C1 segment of cervical spinal cord (tissue), 14 donors: ENCODE measurements at places on chromosomes 2 and 18.

DNA sequence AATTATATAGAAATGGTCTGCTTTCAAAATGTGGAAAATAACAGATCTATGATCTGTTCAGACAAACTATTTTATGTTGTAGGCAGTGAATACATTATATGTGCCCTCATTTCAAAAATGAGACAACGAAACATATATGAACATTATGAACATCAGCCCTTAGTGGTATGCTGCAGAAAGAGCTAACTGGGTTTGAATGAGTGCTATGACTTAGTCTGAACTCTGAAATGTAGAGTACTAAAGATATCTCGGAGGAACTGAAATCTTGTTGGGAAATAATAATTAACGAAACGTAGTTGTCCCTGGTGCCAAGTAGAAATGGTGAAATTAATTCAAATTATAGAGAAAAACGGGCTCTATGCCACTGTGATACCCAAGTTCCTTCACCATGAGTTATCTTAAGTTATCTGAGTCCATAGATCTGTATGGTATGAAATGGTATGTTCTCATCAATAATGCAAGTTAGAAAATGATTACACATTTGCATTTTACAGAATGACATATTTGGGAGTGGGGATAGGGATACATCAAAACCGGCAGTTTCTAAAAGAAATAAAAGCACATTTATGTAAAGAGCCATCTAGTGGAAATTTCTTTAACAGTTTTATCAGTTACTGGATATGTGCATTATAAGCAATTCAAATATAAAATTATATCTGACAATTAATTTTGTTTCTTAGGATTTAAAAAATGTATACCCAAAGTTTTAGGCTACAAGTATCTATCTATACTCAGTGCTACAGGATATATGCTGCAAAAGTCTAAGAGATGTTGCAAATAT lies 26.7 kb downstream of the STARD6 start:
- no peak for DNase-seq

DNA sequence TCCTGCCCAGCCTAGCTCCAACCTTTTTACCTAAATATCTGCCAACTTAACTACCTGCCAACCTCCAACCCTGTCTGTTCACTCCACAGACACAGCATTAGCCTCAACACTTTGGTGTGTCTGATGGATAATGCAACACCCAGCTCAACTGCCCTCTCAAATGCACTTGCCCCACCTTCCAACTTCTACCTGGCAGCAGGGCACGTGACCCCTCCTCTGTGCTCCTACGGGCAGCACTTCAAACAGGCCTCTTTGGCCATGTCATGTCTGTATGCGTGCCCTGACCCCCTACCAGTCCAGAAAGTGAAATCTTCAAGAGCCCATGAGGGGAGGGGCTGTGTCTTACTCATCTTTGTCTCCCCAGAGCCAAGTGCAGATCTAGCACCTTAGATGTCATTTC lies 25.5 kb downstream of the RNF149 start:
- DNase-seq = no peak

- no peak for DNase-seq
Measured at GRCh38 chr18:58069721-58070292, 25.8 kb downstream of the NEDD4L start.

GRCh38 chr2:142714600-142714999 lies 162.9 kb upstream of the KYNU start:
- DNase-seq = no peak

DNA sequence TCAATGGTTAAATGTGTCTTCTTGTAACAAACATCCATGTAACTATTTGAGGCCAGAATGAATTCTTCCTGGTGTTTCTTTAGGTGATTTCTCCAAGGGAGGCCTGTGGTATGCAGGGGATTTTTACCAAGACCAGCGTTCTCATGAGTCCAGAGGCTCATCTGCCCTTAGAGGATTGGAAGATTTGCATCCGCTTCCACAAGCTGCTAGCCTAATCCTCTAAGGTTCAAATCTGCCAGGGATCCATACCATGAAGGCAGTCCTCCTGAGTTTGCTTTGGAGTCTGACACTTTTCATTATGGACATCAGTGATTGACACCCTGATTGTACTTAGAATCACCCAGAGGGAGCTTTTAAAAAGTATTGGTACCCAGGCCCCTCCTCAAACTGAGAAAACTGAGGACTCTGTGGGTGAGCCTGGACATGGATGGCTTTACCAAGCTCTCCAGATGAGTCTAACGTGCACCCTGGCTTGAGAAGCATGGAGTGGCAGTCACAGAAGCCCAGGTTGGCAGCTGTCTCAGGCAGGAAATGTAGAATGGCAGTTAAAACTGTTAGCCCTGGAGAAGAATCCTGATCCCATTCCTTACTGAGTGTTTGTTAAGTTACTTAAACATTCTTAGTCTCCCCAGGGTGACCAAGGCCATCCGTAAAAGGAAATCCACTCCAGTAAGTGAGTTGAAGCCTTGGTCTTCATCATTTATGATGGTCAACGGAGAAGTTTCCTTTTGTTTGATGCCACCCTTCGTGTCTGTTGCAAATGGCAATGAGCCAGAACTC lies 95.3 kb upstream of the RMDN2 start:
- no peak for DNase-seq

GRCh38 chr2:199830531-199830930 lies 20.5 kb downstream of the FTCDNL1 start:
- no peak for DNase-seq

- no peak for DNase-seq
Measured at GRCh38 chr2:127406454-127406853, 11.8 kb upstream of the PROC start.

DNA sequence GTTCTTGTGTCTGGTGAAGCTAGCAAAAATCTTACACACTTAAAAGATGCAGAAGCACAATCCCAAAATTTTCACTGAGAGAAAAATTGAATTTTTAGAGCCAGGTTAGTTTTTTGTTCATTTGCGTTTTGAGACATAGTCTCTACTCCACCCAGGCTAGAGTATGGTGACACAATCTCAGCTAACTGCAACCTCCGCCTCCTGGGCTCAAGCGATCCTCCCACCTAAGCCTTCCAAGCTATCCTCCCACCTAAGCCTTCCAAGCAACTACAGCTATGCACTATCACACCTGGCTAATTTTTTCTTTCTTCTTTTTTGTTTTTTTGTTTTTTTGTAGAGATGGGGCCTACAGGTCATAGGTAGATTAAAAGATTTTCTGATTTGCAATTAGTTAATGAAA lies 113.1 kb upstream of the RAB6C start:
- no peak for DNase-seq

GRCh38 chr2:196944570-196944969 lies 18.1 kb upstream of the PGAP1 start:
- DNase-seq = no peak

DNA sequence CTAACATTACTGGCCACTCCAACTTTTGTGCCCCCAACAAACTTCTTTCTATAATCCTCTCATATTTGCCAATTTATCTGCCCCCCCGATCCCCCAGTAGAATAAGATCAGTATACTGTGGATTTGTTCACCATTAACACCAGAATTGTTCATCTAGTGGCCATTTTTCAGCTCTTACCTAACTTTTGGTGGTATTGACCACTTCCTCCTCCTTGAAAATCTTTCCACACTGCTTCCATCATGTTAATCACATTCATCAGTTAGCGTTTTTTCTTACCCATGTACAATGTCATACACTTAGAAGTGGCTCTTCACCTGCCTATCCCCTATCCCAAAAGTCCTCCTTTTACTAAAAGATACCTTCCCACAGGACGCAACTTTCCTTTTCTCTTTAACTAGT lies 6.1 kb downstream of the IMPACT start:
- no peak for DNase-seq

GRCh38 chr18:7592305-7593071 lies 25.4 kb downstream of the PTPRM start:
- DNase-seq = no peak

- DNase-seq = no peak
Measured at GRCh38 chr2:41129988-41130387, 678.1 kb upstream of the SLC8A1 start.

- no peak for DNase-seq
Measured at GRCh38 chr18:10894501-10894900, 254.9 kb downstream of the PIEZO2 start.

- no peak for DNase-seq
Measured at GRCh38 chr2:170324640-170325046, 146.7 kb downstream of the MYO3B start.

DNA sequence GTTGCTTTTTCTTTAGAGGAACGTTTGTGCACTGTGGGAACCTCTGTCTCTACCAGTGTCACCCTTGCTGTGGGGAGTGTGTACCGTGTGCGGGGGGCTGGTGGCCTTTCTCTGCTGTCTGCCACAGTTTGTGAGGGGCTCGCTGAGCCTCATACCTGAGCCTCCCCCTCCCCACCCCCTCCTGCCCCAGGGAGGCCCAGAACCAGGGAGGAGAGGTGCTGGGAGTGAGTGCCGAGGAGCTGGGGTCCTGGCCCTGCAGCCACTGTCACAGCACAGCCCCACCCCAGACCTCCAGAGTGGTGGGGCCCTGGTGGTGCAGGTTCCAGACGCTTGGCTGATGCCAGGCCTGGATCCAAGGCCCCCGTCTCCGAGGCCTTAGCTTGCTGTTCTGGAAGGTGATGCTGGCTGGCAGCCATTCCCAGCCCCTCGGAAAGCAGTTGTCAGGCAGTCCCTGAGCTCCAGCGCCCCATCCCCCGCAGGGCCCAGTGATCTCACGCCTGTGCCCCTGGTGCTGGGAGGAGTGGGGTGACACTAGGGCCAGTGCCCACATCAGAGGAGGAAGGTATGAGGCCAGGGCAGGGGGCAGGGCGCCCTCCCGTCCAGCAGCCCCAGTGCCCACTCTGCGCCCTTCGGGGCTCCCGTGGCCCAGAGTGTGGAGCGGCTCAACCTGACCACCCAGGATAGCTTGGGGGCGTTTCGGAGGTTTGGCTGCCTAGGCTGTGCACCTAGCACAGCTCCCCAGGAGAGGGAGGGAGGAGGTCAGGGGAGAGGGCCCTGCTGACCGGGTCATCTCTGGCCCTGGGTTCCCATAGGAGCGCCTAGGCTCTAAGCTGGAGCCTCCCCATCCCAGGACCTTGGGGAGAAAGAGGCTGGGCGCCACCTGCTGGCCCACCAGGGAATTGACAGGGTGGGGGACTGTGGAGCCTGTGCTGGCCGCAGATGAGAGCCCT lies 53.0 kb upstream of the ALPP start:
- DNase-seq = peak; percentile 35

DNA sequence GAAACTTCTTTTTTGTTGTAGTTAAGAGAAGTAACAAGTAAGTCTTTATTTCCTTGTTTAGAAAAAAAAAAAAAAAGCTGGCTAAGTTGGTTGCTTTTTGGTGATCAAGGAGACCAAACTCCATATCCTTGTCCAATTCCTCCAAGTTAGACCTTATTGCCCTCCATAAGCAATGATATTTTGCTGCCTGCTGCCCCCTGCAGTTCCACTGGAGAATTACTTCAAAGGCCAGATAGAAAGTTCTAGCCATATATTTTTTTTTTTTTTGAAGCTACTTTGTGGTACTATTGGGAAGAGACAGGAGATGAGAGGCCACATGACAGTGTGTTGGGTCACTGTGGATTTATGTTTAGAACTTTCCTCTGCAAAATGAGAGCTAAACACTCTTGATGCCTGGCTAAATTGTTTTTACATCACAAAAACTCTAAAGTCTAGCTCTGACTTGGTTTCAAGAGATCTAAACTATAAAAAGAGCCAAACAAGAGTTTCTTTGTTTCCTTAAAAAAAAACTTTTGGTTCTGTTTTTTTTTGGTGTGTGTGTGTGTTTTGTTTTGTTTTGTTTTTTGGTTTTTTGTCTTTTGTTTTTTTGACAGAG lies 80.7 kb upstream of the RASGRP3 start:
- no peak for DNase-seq

DNA sequence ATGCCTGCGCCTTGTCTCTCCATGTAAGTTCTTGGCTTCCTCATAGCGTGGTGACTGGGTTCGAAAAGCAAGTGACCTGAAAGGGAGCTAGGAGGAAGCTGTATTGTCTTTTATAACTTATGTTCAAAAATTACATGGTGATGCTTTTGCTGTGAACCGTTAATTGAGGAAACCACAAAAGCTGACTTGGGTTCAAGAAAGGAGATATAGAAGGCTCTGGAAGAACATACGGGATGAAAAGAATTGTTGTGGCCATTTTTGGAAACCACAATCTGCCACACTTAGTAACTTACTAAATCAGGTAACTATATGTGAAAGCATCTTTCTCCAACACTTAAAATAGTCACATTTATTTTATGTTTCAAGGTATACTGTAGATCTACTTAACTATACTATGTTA lies 177.0 kb upstream of the RBMS1 start:
- no peak for DNase-seq
